ENCODE measurements at places on chromosomes 12 and 14.

DNA sequence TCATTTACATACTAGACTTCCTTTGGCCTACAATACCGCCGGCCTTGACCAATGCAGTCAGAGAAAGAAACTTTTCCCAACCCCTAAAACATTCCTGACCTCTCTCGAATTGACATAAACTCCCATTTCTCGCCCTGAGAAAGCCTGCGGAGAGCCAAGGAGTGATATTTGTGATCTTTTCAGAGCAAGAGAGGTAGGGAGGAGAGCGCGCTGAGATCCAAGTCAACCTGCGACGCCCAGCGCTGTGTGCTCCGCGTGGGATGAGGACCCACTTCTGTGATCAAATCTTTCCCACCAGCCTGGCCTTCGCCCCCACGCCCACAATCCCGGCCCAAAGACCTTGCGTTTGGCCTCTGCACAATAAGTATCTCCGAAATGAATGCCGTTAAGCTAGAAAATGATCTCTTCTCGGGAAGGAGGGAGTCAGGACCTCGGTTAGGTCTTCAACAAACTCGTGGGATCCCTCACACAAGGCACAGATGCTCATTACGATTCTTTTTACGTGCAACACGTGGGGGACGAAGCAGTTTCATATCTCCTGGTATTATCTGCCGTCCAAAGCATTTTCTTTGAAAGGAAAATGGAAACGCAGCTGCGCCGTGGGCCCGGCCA lies 6.3 kb upstream of the NPAS3 start:
- DNase-seq: no peak

- DNase-seq: no peak
These were observed 10.3 kb upstream of the CACNB3 start for GRCh38 chr12:48807981-48808380.

- DNase-seq: no peak
These were observed 63.2 kb upstream of the INSM2 start for GRCh38 chr14:35470755-35471154.

GRCh38 chr14:100715803-100716202 lies 10.9 kb upstream of the DLK1 start:
- DNase-seq: no peak

GRCh38 chr14:51873221-51873893 lies 12.9 kb downstream of the GNG2 start:
- DNase-seq: no peak

DNA sequence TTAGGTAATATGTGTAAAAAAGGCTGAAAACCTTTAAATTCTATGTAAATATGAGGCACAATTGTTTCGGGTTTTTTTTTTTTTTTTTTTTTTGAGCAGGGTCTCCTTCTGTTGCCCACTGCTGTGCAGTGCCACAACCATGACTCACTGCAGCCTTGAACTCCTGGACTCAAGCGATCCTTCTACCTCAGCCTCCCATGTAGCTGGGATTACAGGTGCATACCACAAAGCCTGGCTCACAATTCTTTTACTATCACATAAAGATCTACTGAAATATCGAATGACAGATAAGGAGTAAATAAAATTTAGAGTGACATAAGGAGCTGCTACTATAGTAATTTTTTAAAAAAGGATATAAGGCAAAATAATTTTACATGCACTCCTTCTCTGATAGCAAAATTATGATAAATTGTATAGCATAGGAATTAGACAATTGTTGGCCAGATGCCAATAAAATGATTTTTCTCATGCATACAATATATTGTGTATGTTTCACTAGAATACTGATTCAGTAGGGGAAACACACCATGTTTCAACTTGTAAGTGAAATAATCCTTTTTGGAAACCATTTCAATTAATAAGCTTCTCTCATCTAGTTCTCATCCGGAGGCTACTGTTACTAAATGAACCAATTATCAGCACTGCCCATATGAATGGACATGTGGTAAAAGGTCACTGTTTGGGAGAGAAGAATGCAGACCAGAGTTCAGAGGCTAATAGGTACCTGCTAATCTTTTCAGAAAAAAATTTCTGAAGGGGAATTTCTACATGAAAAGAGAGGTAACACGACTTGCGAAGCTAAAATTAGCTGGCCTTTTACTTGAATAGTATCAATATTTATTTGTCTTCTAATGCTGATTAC lies 108.4 kb downstream of the PPP1R12A start:
- no peak for DNase-seq

DNA sequence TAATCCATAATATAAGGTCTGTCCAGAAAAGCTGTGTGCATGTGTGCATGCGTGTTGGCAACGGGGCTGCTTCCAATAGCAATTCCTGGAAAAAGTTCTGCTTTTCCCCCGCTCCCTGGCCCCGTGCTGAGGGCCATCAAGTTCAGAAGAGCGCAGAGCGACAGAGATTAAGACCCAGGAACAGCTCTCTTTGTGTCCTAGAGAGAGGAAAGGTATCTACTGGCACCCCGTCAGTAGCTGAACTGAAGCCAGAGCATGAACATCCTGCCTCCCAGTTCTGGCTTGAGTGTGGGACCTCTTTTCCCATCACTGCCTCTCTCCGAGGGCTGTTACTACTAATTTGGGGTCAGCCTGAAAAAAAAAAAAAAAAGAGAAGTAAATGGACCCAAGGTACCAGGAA lies 15.5 kb downstream of the HDAC7 start:
- DNase-seq: no peak

- no peak for DNase-seq
These were observed 319.6 kb upstream of the E2F7 start for GRCh38 chr12:77384941-77385340.

GRCh38 chr14:64688031-64688430 lies 16.2 kb upstream of the PLEKHG3 start:
- no peak for DNase-seq

GRCh38 chr12:1579651-1580435 lies 14.5 kb downstream of the FBXL14 start:
- no peak for DNase-seq

DNA sequence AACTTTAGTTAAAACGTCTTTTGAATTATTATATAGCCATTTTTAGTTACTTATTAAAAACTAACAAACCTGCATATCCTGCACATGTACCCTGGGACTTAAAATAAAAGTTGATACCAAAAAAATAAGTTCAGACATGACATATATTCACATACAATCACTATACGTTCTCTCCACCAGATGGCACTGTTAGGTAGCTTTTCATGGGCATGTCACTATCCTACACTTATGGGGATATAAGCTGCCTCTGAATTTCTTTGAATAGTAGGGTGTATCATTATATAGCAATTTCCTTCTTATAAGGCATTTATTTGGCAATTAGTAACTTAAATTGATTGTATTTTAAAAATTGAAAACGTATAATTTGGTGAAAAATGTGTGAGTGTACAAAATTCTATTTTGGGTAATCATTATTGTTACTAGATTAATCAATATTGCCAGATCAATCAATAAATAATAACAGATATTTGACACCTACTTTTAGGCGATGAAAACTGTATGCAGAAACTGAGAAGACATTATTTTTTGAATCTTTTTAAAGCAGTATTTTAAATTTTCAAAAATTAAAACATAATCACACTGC lies 31.8 kb upstream of the OR10A7 start:
- DNase-seq: no peak

DNA sequence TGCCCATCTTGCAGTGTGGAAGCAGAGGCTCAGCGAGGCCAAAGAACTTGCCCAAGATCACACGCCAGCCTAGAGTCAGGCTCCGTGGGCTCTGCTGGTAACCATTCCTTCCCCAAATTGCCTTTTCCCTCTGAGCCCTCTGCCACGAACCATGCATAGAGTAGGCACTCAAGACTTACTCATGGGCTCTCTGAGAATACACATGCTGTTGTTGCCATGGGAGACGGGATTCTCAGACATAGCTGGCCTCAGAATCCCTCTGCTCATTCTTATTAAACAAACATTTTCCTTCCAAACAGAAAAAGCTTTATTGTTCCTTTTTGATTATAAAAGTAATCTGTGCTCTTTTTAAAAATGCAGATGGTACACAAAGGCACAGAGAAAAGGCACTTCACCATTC lies 52.5 kb upstream of the WSCD2 start:
- no peak for DNase-seq

GRCh38 chr14:33918256-33918655 lies 32.6 kb downstream of the EGLN3 start:
- no peak for DNase-seq

- no peak for DNase-seq
These were observed 158.9 kb upstream of the PLEKHA5 start for GRCh38 chr12:18970603-18971002.

GRCh38 chr12:85557850-85558249 lies 277.8 kb downstream of the ALX1 start:
- no peak for DNase-seq

DNA sequence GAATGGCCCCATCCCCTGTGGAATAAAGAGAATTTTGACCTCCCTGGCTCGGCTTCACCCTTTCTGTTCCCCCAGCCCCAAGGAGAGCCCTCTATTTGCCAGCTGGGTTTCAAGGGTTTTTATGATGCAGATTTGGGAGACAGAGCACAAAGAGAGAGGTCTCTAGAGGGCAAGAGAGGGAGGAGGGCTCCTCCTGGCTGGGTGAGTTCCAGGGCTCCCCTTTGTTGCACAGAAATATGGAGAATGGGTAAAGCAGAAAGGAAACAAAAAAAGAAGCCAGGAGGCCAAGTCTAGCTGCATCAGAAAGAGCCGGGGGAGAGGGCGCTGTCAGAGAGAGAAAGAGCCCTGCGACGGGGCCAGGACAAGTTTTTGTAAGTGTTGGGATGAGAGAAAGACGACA lies 319.6 kb upstream of the RTL1 start:
- DNase-seq: no peak

GRCh38 chr12:103557628-103558010 lies 29.5 kb upstream of the STAB2 start:
- DNase-seq: no peak

- no peak for DNase-seq
These were observed 61.3 kb upstream of the METAP2 start for GRCh38 chr12:95412482-95413311.

DNA sequence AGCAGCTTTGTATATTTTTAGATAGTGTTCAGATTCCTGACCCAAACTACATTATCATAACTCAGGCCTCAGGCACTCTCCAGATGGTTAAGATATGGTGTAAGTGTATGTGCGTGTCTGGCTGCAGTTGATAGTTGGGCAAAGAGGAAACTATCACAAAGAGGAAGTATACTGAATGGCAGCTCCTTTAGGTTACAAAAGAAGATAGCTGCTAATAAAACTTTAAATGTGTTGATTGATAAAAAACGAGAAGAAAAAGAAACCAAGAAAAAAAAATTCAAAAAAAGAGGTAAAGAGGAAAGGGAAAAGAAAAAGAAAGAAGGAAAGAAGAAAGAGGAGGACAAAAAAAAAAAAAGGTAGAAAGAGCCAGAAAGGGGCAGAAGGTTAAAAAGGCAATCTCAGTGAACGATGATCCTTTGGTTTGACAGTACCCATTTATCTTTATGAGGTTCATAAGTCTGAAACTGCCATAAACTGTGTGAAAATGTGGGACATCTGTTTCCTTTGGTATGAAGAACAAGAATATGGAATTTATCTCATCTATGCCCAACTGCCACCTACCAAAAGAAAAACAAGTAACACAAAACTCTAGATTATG lies 42.2 kb downstream of the TAOK3 start:
- no peak for DNase-seq

DNA sequence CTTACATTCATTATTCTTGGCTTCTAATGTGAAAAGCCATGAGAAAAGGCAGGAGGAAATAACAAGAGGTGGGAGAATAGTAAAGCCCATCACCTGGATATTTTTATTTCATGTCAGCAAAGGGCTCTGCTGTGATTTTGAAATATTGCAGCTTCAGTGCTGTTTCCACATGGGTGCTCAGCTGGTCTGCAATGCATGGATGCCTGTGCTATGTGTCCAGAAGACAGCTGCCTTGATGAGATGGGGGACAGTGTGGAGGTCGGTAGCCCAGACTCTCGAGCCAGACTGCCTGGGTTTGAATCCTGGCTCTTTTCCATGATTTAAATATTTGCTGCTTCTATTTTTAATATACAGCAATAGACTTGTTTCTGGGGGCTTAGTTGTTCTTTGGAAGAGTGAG lies 477.5 kb upstream of the GARIN6 start:
- no peak for DNase-seq

DNA sequence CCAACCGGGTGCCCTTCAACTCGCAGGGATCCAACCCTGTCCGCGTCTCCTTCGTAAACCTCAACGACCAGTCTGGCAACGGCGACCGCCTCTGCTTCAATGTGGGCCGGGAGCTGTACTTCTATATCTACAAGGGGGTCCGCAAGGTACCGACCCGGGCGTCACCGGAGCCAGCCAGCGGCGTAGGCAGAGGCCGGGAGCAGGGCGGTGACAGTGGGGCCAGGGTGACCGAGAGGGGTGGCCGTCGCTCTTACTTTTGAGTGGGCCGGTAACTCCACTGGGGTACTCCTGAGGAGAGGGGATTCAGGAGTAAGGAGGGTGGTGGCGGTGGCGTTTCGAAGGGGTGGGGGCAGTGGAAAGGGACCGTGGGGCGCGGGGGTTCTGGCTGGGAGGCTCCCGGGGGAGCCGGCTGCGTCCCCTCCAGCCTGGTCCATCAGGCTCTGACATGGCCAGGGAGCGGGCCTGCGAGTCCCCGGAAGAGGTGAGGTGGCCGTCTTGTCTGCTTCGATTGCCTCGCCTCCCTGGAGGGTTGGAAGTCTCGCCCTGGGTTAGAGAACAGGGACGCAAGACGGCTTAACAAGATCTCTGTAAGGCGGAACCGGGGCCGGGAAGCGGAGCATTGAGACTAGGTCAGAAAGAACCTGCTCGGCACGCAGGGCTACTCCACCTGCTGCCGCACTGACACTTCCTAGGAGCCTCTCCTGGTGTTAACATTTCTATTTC lies 491 bp downstream of the WDR20 start:
- peak; percentile 73 for DNase-seq

DNA sequence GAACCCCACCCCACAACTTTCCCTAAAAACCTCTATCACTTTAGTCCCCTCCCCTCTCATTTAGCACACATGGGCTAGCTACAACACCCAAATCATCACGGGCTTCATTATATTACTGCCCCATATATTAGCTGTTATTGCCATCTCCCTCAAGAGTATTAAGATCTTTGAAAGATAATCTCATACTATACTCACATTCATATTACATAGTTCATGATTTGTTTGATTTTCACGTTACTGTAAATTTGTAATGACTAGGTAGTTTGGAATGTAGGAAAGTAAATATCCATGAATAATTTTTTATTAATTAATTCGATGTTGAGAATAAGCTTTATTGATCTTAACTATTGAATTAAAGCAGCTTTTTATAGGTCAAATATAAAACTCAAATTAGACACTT lies 7.9 kb downstream of the DICER1 start:
- DNase-seq: no peak

GRCh38 chr12:111164833-111165525 lies 203.9 kb downstream of the PHETA1 start:
- no peak for DNase-seq

- DNase-seq: no peak
These were observed 17.9 kb upstream of the ETFBKMT start for GRCh38 chr12:31641509-31642090.

- DNase-seq: no peak
These were observed 18.3 kb upstream of the LTA4H start for GRCh38 chr12:96053476-96054243.

DNA sequence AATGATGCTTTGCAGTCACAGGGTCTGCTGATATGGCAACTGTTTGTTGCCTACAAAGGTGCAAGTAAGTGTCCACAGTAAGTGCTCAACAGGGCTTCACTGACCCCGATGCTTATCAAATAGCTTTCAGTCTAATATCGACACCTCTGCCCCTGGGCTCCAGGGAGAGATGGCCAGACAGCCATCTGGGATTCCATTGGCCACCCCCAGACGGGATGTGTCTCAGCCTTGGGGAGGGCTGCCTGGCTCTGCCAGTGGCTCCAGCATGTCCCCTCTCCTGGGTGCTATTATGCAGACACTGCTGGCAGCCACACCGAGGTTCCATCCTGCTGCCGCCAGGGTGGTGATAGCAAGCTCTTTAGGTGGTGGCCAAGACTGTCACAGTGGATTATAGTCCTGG lies 57.4 kb downstream of the DGLUCY start:
- DNase-seq: no peak
